Pons (tissue), 1 donor: ENCODE measurements at places on chromosomes 13 and 19.

DNA sequence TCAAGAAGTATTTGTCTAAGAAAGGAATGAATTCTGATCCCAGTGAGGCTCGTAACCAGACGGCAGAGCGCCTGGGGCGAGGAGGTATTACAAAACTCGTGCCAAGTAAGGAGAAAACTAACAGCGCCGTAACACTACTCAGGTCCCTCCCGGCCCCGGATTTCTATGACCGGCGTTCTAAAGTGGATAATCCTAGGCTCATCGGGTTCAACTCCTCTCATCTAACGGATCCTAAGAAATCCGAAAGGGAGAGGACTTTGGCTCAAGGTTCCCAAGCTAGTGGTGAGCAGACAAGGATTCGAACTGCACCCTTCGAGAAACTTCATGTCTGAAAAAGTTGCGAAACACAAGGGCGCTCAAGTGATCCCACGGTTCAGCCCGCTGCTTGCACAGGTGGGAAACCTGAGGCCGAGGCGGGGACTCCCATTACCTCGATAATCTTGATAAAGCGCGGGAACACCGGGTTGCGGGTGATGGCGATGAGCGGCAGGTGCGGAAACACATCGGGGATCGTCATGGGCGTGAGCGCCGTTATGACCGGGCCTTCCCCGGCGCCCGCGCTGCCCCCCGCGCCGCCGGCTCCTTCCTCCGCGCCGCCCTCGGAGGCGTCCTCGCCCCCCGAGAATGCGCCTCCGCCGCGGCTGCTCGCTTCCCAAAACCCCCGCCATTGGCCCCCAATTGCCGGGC lies 529 bp downstream of the LONP1 start:
- peak; percentile 11 for DNase-seq

- DNase-seq = no peak
These were observed 410.7 kb downstream of the GPC5 start for GRCh38 chr13:91809161-91809560.

DNA sequence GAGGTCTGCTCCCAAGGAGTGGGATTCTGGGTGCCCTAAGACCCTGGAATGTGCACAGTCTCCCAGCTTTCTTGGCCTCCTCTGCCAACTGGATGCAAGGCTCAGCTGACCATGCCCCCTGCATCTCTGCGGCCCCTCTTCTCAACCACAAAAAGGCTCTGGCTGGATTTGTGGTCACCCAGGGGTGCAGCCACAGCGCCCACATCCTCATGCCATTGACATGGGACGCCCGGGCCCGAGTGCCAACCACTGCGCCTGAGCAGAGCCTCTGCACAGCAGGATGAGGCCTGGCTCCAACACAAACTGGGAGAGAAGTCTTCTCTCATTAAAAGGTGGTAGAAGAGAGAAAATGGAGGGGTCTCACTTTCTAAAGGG lies 103.5 kb downstream of the FOXO1 start:
- DNase-seq = no peak

DNA sequence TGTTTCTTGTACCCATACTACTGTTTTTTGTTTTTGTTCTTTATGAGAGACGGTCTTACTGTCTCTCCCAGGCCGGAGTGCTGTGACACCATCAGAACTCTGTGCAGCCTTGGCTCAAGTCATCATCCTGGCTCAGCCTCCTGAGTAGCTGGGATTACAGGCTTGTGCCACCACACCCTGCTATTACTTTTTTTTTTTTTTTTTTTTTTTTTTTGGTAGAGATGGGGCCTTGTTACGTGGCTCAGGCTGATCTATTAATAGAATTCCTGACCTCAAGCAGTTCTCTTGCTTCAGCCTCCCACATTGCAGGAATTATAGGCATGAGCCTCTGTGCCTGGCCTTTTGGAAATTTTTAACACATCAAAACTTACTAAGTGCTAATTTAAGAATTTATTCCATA lies 2.9 kb upstream of the ZNF304 start:
- no peak for DNase-seq

DNA sequence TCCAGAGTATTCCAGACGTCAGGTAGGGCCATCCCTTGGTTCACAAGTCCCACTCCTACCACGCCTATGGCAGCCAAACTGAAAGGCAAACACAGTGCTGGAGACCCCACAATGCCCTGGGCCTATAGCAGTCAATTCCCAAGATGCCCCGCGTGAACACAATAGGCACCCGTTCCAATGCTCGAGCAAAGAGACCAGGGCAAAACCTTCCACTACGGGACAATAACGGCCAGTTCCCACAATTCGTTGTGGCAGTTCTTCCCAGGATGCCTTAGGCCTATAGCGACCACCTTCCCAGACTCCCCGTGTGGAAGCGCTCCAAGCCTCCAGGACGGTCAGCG lies 538 bp downstream of the ZNF428 start:
- peak; percentile 59 for DNase-seq

DNA sequence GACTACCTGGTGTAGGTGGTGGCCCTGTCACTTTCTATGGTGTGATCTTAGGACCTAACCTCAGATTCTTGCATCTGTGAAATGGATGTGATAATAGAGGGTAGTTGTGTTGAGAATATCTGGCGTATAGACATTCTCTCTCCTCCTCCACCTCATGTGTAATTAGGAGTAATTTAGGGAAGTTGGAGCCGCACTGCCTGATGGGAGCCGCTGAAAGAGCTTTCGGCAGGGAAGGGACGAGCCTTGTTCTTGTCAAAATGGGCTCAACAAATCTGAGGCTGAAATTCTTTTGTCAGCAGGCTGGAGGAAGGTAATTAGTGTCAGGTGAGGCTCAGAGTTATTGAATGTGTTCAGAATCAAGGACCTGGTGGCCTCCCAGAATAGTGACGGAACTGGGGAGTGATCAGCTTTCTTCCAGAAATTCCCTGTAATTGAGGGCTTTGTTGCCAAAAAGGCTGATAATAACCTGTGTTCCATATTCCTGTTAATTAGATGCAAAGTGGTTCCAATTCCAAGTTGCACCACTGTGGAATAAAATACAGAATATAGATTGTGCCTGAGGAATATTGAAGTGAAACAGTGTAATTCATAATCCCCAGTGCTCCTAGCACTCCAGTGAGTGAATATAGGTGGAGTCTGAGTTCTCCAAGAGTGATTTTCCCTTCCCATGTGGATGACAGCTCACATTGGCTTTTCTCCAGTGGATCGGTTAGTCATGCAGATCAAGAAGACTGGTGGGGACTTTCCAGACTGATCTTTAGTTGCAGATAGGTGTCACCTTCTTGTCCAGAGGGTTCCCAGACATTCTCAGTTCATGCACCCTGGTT lies 47.5 kb downstream of the SPATA13 start:
- no peak for DNase-seq

DNA sequence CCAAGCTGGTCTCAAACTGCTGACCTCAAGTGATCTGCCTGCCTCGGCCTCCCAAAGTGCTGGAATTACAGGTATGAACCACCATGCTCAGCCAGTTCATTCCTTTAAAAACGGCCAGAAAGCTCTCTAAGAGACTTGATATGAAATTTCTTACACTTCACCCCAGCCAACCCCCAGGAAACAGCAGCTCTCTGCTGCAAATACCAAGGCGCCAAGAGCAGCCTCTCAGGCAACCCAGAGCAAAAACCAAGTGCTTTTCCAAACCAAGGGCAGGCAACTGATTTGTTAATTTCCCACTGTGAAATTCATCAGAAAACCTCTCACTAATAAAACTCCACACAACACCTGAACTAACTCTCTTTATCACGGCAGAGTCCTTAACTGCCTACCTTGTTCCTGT lies 44.9 kb downstream of the LATS2 start:
- no peak for DNase-seq

GRCh38 chr13:32253911-32254399 lies 61.2 kb downstream of the ZAR1L start:
- DNase-seq = no peak

GRCh38 chr19:3274942-3275582 lies 50.6 kb downstream of the CELF5 start:
- DNase-seq = no peak

DNA sequence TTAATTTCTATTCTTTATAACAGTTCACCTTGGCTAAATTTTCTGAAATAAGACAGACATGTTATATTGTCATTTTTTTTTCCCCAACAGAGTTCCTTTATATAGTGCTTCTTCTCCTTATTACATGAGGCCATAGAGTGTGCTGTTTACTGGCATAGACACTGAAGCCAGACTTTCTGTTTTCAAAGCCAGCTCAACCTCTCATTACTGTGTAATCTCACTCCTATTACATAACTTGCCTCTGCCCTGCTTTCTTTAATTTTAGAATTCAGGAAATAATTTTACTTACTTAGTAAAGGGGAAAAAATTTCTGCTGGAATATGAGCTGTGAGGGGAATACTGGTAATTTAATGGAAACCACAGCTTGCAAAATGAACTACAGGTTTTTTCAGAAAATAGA lies 1380.4 kb downstream of the SLITRK1 start:
- DNase-seq = no peak

DNA sequence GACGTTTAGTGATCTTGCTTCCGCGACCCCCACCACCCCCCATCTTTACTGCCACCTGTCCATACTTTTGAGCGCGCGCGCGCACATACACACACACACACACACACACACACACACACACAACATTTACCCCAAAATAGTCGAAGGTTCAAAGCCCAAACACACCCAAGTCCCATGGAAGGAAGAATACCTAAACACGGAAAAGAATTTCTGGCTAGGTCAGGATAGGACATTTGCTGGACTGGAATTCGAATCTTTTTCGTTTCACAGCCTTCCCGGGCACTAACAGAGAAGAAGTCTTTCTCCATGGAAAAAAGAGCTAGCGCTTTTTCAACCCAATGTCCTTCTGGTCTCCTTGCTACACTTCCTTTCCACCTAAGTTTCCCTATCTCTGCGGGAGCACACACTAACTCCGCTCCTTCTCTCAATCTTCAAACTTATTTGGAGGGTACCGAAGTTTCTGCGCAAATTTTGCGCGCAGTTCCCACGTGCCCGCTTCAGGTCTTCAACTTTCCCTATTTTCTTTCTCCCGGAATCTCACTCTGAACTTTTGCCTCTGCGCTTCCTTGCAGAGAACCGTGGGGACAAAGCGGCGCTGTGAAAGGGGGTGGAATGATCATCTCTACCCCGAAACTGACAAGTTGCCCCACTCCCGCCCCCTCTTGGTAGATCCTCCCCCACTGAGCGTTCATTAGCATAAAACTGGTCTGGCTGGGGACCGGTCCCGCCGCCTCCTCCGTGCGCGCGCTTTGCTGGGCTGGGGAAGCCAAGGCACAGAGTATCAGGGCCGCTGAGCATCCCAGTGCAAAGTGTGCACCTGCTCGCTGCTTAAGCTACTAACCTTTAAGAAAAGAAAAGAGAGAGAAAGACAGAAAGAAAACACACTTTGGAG lies 2.7 kb downstream of the DACH1 start:
- no peak for DNase-seq

DNA sequence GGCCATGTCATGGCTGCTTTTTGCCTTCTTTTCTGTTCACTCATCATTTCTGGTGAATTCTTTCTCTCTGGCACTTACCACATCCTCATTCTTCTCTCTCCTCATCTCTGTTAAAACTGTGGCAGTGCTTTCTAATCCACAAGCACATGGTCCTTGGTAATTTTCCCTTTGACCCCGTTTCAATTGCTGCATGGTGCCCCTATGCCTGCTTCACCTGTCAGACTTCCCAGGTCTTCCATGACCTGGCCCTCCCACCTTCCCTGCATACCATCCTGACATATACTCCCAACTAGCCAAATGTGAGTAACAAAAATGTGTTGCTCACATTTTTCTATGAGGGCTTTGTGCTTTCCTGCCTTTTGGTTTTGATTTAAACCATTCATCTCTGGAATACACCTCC lies 286.5 kb downstream of the MTUS2 start:
- DNase-seq = no peak
